ENCODE measurements at places on chromosomes 3 and 15.

GRCh38 chr3:69890084-69890483, 109.4 kb upstream of the SAMMSON start:
- DNase-seq = no peak

DNA sequence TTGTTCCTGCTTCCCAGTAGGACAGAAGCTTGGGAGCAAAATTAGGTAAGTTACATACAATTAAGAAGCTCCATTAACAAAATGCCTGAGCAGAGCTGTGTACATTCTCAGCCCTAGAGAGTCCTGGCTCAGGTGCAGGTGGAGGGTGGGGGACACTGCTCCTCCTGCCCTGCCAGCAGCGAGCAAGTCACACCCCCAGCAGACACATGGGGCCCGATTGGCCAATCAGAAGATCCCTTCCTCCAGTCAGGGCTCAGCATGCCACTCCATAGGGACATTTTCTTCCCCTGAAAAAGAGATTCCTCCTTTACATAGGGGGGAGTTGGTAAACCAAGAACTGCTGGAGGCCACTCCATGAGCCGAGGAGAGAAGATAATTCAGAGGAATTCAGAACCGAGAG, 62.1 kb downstream of the PLXNA1 start:
- no peak for DNase-seq

DNA sequence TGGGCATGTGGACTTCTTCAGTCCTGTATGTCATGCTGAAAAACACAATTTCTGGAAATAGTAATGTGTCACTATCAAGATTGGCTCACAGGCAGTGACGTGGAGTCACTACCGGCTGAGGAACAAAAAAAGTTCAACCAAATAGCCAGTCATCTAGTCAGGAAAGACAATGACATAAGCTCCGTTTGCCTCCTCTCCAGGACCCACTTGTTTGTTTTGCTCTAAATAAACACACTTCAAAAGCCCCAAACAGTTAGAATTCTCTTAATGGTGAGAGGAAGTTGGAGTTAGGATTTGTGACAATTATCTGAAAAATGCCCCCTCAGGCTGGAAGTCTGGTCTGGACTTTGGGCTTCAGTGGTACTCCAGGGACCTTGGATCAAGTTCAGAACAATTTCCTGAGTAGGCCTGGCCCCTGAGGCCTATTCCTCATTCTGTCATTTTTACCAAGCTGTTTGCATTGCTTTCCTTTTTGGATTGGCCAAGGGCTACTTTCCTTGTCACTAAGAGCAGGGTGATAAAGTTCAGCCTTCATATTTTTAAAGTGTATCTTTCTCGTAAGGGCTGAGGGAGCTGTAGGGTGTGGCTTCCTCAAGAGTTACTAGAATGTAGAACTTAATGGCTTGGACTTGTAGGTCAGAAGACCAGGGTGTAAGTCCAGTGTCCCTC, 98.9 kb downstream of the EOMES start:
- no peak for DNase-seq

GRCh38 chr3:128503751-128504532, 10.9 kb upstream of the GATA2 start:
- no peak for DNase-seq

- no peak for DNase-seq
These were observed 45.0 kb downstream of the MYO5A start for GRCh38 chr15:52483707-52484106.

DNA sequence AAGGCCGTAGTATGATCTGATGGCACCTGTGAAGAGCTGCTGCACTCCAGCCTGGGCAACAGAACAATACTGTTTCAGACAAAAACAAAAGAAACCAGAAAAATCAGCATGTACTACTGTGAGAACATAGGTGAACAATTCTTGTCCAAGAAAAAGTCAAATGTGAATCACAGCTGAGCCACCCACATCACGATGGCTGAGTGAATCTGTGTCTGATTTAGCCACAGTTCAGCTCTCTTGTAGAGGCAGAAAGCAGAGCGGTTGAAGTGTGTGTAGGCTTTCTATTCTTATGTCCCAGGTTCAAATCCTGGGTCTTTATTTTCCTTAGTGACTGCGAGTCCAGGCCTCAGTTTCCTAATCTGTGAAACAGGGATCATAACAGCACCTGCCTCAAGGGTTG, 4.4 kb upstream of the FURIN start:
- DNase-seq = no peak

Data from activated T-helper 1 cell treated with anti-CD3 and anti-CD28 coated beads, Interleukin-2, amount 50 U/mL, for 16 hours (primary cell).